ENCODE measurements at places on chromosomes 16 and 17.

GRCh38 chr17:63442549-63443035 lies 3.5 kb downstream of the CYB561 start:
- DNase-seq = no peak

- DNase-seq = no peak
Measured at GRCh38 chr16:64292953-64293352, 828.9 kb downstream of the CDH11 start.

GRCh38 chr16:11698271-11698689 lies 30.0 kb downstream of the SNN start:
- no peak for DNase-seq

DNA sequence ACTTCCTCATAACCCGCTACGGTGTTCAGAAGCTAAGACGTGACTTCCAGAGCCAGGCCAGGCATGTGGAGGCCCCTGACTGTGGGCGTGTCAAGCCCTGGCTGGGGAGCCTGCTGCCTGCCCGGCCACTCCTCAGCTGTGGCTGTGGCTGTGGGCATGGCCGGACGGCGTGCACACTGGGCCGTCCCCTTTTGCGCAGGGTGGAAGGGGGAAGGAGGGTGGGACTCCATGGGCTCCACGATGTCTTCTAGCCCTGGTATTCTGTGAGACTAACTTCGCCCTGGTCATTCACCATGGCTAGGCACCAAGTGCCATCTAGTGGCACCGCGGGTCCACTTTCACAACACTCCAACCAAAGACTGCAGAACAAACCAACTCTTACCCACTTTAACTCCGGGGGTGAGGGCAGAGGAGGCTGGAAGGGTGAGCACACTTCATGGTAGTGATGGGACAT lies 67.9 kb downstream of the N4BP1 start:
- DNase-seq = no peak

DNA sequence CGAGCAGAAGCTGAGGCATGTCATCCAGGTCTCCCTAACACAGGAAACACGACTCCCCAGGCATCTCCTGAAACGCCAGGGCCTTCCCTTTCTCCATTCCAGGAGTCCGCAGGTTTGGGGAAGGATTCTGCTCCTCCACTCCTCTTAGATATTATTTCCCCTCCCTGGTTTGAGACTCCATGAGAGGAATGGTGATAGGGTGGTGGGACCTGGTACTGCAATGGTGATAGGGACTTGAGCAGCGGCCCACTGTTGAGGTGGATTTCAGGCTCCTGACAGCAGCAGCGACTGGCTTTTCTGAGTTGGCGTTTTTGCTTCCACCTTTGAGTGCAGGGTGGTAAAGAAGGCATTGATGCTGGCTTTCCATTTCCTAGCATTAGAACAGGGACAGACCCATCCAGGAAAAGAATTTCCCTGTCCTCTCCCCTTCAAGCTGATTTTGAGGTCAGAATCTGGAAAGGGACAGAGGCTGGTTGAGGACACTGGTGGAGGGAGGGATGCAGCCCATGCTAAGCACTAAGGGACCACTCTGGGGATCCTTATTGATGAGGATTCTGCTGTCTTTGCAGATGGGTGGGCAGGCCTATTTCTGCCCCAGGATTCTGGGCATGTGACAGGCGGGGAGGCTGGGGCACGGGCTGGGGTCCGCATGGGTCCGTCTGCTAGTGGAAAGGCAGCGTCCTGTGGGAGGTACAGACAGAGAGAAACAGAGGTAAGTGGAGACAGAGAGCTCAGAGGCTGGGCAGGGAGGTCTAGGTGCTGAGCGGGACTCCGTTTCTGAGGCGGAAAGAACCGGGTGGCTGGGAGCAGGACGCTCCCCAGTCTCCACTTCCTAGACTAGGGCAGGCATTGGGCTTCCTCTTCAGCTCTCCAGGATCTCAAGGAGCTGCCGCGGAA lies 1.3 kb upstream of the TBX4 start:
- DNase-seq = no peak

- DNase-seq = no peak
Measured at GRCh38 chr17:71511266-71511995, 609.4 kb upstream of the SOX9 start.

DNA sequence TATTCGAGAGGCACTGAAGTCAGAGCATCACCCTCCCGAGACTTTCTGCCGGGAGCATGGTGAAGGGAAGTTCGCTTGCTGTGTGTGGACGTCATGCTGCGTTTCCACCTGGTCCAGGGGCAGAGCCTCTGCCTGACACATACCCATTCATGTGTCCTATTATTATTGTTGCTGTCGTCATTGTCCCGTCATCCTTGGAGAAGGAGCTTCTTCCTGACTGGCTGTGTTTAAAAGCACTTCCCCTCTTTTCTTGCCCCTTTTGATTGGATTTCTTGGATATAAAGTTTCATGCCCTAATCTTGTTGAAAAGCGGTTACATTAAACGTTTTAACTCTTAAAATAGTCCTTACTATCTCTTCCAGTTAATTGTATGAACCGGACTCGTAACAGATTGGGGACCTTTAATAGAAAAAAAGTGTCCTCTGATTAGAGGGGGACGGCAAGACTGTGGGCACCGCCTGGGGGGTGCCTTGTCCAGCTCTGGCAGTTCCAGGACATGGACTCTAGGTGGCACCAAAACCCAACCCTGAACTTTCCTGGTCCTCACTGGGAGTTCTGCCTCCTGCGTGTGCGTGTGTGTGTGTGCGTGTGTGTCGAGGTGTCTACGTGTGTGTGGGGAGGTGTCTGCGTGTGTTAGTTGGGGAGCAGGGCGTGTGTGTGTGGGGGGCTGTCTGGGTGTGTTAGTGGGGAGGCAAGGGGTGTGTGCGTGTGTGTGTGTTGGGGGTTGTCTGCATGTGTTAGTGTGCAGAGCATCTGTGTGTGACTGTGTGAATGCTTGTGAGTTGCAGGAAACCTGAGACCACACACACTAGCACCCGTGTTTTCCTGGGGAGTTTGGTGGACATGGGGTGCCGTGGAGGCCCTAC lies 133.3 kb upstream of the CIBAR2 start:
- peak; percentile 17 for DNase-seq

DNA sequence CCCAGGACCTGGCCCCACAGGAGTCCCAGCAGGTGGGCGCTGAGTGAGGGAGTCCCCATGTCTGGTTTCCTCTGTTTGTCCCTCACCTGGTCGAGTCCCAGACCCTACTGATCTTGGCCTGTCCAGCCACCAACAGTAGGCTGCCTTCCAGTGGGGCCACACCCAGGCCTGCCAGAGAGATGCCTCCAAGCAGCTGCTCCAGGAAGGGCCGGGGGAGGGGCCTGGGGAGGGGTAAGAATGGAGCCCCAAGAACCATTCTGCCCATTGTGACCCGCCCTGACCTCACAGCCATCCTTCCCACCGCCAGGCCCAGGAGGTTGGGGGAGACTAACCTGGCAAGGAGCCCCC lies 736 bp downstream of the SPATA20 start:
- DNase-seq = no peak

GRCh38 chr16:86732621-86733295 lies 154.4 kb downstream of the FOXL1 start:
- no peak for DNase-seq

GRCh38 chr17:17511293-17511741 lies 15.1 kb upstream of the RASD1 start:
- no peak for DNase-seq

DNA sequence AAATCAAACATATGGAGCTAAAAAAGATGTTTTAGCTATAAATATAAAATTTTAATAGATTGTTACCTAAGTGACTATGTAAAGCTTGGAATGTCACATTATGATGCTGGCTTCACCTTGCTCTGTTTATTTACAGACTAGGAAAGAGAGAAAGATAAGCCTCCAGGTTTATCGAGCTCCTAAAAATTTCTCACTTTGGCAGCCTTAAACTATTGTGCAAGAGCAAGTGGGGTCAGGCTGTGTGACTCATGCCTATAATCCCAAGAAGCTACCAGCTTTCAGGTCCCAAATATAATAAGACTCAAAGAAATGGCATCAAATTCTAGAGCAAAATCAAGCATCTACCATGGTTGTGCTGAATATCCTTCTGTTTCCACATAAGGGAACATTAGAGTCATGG lies 34.3 kb upstream of the PRSS54 start:
- DNase-seq = no peak

- no peak for DNase-seq
Measured at GRCh38 chr16:22763437-22764080, 50.4 kb upstream of the HS3ST2 start.

- peak; percentile 47 for DNase-seq
Measured at GRCh38 chr16:2969545-2970521, 685 bp downstream of the PAQR4 start.

DNA sequence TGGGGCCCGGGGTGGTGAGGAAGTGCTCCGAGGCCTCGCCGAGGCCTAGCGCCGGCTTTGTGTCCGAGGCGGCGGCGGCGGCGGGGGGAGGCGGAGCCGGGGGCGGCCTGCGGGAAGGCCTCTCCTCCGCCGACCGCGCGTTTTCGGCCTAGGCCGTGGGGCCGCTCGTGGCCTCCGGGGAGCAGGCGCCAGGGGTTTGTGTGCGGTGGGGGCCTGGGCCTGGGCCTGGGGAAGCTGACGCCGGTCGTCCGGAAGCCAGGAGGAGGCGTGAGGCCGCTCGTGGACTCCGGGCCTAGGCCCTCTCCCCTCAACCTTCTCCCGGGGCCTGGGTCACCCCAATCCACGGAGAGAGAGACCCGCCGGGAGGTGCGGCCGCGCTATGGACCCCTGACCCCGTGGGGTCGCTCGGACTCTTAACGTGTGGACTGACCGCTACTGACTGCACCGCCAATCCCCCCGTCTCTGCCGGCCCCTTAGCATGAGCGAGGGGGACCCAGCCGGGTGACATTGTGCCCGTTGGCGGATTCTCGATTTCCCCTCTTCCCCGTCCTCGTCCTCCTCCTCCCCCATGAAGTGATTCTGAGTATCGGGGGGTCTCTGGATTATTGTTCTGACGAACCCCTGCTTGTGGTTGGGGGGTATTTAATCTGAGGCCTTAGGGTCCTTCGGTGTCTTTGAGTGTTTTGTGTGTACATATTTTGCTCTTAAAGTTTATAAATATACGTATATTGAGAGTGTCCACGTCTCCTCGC lies 660 bp downstream of the RBBP6 start:
- DNase-seq = no peak

- no peak for DNase-seq
Measured at GRCh38 chr17:21131137-21131536, 4.4 kb downstream of the DHRS7B start.

GRCh38 chr16:3642397-3643094 lies 11.9 kb upstream of the DNASE1 start:
- DNase-seq = no peak

DNA sequence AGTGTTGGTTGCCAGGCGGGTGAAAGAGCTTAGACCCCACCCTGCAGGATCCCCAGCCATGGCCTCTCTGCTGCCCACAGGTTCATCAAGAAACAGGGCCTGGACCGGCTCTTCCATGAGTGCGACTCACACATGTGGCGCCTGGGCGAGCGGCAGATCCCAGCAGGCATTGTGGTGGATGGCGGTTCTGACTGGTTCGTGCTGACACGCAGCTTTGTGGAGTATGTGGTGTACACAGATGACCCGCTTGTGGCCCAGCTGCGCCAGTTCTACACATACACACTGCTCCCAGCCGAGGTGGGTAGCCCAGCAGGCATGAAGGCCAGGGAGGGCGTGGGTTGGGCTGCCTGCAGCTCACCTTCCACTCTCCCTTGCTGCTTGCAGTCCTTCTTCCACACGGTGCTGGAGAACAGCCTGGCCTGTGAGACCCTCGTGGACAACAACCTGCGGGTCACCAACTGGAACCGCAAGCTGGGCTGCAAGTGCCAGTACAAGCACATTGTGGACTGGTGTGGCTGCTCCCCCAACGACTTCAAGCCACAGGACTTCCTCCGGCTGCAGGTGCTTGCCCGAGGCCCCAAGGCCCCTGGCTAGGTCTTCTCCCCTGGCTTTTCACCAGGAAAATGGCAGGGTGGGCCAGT lies 9.9 kb downstream of the XYLT2 start:
- no peak for DNase-seq

DNA sequence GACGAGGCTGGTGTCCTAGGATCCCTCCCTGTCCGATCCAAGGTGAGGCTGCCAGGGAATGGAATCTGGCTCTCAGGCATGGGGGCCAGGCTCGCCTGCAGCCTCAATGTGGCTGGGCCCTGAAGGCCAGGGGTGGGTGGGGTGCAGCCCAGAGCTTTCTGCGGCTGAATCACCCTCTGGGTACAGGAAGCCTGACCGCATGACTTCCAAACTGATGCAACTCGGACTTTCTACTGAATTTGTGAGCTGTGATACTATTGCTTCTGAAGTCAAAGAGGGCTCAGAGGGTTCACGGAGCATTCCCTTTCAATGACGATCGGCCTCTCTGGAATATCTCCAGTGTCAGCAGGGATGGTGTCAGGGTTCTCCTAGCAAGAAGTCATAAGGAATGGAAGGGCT lies 123.7 kb downstream of the METRNL start:
- DNase-seq = no peak

DNA sequence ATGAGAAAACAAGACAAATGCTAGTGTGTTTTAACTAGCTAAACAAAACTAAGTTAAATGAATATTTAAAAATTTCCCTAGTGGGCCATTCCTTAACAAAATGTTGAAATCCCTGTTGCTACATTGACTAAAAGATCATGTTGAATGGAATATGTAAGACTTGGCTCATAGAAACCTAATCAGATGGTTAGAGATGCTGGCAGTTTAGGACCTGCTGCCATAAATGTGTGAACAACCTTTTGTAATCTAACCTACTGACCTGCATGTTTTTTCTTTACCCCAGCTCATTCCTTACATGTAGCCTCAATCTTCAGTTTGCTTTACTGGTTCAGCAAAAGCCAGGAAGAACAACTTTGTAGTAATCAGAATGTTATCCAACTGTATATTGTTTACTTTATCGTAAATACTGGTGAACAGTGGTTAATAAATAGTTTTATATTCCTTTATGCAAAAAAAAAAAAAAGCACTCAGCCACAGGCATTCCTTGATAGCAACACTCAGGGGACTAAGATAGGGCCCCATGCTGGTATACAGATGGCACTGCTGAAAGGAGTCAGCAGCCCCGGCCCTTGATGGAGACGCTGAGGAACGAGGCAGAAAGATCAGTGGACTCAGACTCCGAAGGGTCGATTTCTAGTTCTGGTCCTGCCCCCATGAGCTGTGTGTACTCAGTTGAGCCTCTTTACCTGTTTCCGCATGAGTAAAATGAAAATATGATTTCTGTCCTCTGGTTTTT lies 78.2 kb downstream of the MARF1 start:
- no peak for DNase-seq

- DNase-seq = no peak
Measured at GRCh38 chr16:82752172-82752571, 125.4 kb downstream of the CDH13 start.

Measured in stimulated activated CD4-positive, alpha-beta T cell treated with anti-CD3 and anti-CD28 coated beads, Interleukin-1b, Interleukin-23, amount 100 ng/mL, for 1 hour (primary cell).